Activated CD4-positive, alpha-beta T cell treated with anti-CD3 and anti-CD28 coated beads, Interleukin-2, amount 50 U/mL, for 24 hours (primary cell): ENCODE measurements at places on chromosomes 4 and X.

- DNase-seq = peak; percentile 18
Measured at GRCh38 chr4:67393699-67394281, 151.5 kb downstream of the CENPC start.

- no peak for DNase-seq
Measured at GRCh38 chr4:8607603-8608481, 15.3 kb downstream of the CPZ start.

DNA sequence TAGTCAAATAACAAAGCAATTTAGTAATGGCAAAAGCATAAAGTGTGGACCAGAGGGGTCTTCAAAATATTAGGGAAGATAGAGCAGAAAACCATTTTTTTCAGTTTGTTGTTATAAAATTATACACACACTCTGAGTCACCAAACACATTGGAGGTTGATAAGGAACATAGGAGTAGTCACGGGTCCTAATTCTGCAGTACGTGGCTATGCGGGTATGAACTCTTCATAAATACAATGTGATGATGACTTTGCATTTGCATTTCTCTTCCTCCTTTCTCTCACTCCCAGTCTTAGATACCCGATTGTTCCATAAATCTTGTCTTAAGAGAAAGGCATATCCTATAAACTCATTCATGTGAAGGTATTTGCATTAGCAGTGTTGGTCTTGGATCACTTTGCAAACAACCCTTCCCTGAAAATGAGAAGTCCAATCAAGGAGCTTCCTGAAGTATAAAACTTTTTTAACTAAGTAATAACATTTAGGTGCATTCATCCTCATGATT, 223.6 kb downstream of the PALLD start:
- DNase-seq = no peak

DNA sequence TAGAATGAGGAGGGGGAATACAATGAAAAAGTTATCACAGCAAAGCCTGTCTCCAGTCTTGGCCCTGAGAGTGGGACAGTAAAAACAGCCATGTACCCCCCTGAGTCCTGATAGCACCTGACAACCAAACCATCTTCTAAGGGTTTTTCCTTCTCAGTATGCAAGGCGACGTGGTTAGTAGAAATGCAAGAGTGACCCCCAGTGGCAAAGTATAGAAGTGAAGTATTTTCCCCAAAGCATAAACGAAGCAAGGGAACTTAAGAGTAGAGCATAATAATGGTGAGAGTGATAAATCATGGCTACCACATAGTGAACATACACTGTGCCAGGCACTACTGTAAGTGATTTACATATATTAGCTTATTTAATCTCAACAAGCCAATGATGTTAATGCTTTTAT, 52.8 kb downstream of the FAM47C start:
- no peak for DNase-seq

DNA sequence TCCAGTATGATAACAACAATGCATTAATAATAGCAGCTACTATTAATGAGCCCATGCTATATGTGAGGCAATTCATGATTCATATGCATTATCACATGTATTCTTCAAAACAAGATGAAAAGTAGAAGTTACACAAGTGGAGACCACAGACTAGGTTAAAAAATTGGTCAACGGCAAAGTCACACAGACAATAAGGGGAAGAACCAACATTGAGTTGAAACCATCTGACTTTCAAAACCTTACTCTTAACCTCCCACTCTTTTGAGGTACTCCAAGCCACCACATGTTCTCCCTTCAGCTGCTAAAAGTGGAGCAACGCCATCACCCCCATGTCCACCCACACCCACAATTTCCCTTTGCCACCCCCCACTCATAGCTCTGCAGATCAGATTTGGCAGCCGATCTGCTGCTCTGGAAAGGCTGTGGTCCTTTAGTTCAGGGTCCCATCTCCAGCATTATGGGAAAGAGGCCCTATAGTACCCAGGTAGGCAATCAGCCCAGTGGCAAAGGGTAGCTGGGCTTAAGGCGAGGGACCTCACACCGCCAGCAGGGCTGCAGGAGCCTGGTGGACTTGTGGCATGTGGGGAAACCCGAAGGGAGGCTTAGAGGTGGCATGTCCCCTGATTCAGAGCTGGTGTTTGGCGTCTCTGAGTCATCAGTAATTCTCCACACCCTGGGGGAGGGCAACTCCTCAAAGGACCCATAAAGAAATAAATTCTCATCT, 33.5 kb upstream of the CYBB start:
- DNase-seq = no peak

DNA sequence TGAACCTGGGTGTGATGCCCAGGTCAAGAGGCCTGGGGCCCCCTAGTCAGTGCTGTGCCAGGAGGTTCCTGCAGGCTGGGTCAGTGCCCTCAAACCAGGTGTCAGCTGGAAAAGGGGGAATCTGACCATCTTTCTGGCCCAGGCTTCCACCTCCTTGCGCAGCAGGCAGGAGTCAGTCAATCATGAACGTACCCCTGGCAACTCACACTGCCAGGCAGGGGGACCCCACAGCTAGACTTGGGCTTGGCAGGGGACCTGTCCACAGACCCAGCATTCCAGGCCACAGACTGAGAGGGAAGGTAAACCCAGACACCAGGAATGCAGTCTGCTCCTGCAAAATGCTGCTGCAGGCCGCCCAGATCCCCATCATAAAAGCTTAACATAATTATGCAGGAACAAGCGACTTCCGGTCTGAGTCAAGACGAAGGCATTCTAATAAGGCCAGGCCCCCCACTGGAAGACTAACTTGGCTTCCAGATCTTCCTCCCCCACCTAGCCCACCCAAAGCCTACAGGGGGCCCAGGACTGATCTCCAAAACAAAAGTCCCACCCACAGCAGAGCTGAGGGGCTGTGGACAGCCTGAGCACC, 156.3 kb downstream of the BCOR start:
- no peak for DNase-seq

DNA sequence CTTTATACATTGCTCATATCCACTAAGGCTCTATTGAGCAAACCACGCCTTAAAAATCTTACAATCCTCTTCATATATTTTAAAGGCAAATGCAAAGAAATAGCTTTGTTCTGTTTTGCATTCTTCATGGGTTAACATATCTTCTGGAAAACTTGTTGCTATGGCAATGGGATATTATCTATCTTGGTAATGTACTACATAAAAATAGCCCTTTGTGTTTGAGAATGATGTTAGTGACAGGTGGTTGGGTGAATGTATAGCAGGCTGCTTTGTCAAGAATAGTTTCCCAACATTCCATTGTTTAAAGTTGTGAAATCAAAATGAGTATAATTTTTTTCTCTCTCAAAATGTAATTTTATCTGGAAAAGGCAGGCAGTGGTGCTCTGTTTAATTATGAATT, 16.8 kb downstream of the REPS2 start:
- no peak for DNase-seq

DNA sequence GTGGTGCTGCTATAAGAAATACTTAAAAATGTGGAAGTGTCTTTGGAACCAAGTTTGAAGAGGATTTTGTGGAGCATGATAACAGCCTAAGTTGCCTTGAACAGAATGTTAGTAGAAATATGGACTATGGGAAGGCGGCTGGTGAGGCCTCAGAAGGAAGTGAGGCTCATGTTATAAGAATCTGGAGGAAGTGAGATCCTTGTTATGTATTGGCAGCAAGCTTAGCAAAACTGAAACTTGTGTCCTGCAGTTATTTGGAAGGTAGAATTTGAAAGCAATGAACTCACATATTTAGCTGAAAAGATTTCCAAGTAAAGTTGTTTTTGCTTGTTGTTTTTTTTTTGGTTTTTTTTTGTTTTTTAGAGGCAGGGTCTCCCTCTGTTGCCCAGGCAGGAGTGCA, 13.6 kb upstream of the MED14 start:
- no peak for DNase-seq

DNA sequence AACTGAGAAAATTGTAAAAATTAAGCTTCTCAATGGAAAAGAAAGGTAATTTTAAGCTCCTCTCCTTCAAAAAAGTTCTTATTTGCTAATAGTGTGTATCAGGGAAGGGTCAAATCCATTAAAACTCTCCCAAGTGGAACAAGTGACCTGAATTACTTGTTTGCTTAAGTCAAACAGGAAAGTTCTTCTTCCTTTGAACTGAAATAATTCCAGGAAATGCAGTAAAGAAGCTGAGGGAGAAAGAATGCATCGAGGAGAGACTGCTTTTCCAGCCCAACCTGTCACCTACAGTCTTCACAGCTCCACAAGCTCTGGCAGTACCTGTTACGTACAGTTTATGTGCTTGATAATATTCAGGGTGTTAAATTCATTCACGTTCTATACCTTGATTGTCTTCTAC, 131.1 kb downstream of the KLHL8 start:
- no peak for DNase-seq

- no peak for DNase-seq
Measured at GRCh38 chrX:134653835-134654234, 4.4 kb downstream of the PLAC1 start.

- DNase-seq = no peak
Measured at GRCh38 chrX:110114260-110114776, 111.4 kb downstream of the TMEM164 start.

DNA sequence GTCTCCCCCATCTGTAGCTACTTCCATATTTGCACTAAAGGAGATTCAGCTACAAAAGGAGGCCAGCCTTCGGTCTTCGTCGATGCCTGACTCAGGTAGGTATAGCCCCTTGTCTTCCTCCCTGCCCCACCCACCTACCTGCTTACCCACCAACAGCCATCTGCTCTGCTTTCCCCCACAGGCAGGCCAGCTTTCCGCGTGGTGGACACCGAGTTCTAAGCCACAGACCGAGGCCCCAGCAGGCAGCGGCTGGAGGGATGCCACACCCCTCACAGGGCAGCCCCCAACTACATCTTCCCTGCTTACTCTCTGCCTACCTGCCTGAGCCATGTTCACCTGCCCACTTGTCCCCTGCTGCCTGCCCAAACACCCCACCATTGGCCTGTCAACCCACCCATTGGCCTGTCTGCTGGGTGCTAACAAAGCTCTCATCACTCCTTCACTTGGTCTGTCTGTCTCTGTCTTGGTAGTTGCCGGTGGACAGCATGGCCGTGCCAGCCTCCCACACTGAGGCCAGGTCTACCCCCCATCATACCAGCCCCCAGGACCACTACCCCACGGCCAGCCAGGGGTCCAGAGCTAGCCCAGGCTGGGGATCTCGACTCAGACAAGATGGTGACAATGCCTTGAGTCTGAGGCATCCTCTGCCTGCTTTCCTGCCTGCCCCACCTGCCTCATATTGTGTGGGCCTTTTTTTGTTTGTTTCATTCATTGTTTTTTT, 4.1 kb upstream of the USP11 start:
- no peak for DNase-seq

DNA sequence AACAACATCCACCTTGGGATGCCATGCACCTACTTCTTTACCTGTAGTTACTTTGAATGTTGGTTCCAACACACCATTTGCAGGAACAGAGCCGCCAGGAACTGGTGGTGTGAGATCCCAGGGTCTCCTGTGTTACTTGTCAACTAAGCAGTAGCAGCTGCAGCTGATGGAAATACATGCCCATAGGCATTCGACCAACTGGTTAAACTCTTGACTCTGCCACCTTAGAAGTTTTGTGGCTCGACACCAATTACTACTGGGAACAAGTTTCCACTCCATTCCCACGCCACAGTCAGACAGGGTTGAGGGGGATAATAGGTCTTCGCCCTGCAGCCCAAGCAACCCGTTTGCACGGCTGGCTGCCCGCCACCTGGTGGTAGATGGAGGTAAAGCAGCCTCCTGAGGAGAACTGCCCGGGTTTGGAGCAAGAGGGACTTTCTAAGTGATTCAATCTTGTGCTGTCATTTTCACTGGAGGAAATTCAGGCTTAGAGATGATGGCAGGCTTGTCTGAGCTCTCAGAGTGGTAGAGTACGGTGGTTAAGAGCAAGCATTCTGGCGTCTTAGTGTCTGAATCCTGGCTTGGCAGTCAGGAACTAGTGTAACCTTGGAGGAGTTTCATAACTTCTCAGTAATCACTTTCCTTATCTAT, 119.1 kb upstream of the TRIM2 start:
- DNase-seq = peak; percentile 80

GRCh38 chr4:108831291-108831690, 68.4 kb upstream of the ETNPPL start:
- no peak for DNase-seq

DNA sequence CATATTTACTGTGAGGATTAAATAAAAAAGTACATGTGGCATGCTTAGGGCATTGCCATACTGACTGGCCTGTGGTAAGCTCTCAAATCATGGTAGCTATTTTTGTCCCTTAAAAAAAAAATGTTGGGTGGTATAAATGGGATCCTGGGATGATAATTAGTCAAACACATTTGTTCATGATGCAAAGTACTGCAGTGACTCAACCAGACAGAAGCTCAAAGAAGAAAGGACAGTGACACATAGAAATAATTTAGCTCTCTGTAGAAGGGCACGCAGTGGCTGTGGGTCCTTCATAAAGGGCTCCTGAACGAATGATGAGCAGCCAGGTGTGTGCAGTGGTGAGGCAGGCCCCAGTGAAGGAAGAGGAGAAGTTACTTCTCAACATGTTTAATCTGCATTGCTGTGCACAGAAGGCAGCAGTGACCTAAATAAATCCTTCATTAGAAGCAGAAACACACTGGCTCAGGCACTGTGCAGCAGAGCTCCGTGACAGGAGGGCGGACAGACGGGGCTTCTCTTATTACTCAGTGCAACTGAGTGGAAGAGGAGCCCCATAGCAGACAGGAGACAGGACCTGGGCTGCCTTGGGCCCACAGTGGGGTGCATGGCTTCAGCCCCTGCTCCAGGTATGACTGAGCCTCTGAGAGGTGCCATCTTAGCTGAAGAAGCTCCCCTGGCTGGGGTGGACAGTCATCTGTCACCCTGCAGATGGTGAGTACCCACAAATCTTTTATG, 20.3 kb downstream of the HS3ST1 start:
- no peak for DNase-seq

- no peak for DNase-seq
Measured at GRCh38 chrX:97234471-97235081, 350.9 kb downstream of the RPA4 start.
